Lung microvascular endothelial cell (primary cell): ENCODE measurements at places on chromosomes 13 and 19. TPM values are rescaled to one million over a fixed set of nuclear protein-coding genes. Genes with fewer than 3 reads are reported as not detected.

- DNase-seq = peak; percentile 90
Observed at GRCh38 chr13:40666045-40666932, at the start of gene FOXO1. TSS of gene FOXO1 (minus strand) at chr13:40666641. CDS start at chr13:40666212, 429 bp downstream.

- DNase-seq = no peak
Observed at GRCh38 chr19:45821103-45821521, 6.0 kb upstream of the RSPH6A start.

DNA sequence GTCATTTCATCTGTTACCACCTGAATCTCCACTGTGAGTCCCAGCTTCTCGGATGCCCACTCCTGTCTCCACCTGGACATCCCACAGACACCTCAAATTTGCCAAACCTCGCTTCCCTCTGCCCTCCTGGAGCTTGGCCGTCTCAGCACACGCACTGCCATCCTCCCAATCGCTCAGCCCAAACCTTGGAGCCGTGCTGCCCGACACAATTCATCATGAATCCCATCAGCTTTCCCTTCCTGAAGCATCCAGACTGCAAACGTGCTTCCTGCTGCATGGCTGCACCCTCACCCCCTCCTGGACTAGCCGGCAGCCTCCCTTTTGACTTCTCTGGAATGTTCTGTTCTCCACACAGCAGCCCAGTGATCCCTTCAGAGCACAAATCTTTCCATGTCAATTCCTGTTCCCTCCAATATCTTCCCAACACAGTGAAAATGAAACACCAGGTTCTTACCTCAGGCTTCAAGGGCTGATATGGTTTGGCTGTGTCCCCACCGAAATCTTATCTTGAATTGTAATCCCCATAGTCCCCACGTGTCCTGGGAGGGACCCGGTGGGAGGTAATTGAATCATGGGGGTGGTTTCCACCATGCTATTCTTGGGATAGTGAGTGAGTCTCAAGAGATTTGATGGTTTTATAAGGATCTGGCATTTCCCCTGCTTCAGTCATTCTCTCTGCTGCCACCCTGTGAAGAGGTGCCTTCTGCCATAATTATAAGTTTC lies 1.1 kb upstream of the PROZ start:
- DNase-seq = no peak

GRCh38 chr13:91313581-91313980 lies 33.9 kb upstream of the MIR17HG start:
- no peak for DNase-seq

DNA sequence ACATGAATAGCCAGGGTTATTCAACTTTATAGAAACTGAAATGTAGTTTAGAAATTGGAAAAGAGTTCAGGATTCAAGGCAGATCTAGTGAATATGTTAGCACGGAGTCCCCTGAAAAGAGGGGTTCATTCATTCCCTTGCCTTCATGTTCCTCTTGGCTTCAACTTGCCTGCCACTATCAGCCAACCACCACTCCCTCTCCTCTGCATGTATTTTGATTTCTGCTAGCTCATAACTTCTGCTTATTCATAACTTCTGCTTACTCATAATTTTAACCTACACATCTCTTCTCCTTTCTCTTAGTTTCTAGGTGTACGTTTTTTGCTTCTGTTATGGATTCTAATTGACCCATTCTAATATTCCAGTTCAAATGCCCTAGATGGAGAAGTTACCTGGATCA lies 5.5 kb upstream of the SERTM1 start:
- no peak for DNase-seq

DNA sequence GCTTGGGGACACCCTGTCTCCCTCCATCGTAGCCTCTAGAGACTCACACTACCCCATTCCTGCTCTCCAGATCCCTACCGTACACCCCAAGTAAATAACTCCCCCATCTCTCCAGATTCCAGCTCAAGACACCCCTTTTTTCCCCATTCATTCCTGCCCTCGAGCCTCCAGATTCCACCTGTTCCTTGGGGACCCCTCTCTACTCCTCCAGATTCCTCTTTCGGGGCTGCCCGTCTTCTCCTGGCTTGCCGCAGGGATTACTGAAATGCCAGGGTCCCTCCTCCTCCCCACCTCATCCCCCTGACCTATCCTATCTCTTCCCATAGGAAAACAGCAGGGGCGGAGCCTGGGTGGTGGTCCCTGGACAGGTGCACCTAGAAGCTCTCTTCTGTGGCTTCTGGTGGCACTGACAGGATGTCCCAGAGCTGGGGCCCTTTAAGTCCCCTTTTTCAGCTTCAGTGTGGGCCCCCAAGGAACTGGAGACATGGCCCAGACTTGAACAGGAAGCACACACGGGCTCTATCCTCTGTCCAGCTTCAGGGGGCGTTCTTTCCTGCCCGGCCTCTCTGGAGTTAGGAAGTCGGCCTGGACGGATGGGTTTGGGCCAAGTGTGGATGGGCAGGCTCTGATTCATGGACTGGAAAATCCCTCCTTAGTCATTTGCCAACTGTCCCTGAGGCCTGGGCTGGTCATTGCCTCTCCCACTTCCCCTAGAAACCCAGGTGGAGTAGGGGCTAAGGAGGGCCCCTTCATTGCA lies 1.2 kb downstream of the ZSWIM4 start:
- DNase-seq = peak; percentile 96

DNA sequence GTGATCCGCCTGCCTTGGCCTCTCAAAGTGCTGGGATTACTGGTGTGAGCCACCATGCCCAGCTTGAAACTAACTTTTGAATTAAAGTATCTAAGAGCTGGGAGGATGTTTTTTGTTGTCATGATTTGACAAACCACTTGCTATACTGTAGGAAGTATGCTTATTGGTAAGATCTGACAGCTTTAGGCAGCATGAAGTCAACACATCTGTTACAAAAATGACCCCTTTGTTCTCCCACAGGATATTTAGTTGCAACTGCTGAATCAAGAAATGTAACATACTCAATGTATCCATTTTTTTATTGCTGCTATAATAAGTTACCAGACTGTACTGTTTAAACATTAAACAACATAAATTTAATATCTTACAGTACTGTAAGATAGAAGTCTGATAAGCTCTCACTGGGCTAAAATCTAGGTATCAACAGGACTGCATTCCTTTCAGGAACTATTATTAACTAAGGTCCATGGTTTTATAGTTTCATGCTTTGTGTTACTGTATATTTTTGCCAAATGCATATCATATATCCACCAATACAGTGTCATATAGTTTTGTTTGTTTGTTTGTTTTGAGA lies 22.8 kb upstream of the LRP3 start:
- DNase-seq = no peak

GRCh38 chr13:30026909-30027308 lies 176.5 kb upstream of the UBL3 start:
- DNase-seq = no peak

DNA sequence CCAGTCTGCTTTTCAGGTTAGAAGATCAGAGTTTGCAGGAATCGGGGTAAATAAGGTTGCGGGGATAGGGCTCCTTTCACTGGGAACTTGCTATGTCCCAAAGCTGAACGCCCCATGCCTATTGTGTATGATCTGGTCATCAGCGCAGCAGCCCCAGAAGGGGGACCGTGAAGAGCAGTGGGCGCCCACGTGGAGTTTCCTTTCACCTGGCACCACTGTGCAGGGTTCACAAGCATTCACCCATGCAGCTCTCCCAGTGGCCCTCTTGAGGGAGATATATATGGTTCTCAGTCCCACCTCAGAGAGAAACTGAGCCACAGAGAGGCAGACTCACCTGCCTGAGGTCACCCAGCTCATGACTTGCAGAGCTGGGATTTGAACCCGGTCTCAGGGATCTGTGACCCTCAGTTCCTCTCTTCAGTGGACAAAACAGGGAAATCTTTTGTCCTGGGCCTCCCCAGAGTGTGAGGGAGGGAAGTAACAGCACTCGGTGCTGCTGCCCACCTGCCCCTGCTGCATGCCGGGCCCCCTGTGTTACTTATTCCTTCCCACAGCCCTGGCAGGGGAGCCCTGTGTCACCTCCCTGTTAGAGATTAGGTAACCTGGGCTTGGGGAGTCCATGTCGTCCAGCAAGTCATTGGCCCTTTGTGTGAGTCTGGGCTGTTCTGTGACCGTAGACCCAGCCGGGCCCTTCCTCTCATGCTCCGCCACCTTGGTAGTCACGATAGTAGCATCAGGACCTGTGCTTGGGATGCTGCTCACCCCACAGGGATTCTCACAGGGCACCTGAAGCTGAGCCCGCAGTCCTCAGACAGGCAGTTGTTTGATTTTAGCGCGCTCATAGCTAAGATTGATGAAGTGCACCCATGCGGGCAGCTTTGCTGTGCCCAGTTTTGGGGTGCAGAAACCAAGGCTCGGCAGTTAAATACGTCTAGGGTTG lies 27.9 kb downstream of the PPP5C start:
- DNase-seq = no peak

DNA sequence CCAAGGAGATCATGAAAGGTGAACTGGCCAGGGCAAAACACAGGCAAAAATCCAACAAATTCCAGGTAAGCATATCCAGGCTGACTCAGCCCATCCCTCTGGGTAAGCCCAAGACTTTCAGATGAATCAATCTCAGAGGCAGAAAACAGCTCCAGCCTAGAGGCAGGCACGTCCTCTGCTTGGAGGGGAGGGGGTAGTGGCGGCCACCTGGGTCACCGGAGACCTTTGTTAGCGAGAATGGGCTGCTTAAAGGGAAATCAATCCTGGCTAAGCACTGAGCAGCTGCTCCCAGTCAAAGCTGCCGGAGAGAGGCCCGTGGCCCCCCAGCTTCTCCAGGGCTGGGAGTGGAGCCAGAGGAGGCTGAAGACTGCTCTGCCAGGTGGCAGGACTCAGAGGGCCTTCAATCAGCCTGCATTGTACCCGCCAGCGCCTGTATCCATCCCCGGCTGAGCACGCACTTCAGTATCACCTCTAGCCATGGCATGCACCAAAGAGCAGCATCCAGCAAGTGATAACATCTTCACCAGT lies 48.2 kb downstream of the PIN1 start:
- DNase-seq = no peak

DNA sequence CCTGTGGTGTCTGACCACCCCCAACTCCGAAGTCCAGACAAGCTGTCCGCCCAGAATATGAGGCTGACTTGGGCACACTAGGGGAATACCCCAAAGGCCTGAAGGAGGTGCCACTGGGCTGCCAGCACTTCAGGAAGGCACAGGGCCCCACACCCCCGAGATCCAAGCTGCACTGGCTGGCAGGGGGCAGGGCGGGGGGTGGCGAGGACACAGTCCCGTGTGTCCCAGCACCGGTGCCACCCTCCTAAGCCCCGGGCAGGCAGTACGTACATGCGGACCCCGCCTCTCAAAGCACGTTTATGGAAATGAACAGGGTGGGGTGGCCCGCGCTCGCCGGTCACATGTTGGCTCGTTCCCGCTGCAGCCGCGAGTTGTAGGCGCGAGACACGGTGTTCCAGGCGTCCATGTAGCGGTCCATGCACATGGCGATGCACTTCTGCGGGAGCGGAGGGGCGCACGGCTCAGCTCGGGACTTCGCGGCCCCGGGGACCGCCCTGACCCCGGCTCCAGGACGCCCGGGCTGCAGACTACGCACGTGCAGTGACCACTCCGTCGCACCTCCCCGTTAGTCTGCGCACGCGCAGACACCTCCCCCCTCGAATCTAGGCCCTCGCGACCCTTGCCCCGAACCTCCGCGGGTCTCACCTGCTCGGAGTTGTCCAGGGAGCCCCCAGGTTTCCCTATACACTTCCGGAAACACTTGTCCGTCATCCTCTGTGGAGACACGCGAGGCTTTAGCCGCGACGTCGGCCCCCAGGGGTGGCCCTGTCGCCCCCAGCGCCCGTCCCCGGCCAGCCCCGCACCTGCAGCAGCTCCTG lies 566 bp downstream of the TIMM13 start:
- peak; percentile 68 for DNase-seq

GRCh38 chr19:33535226-33535625 lies 13.6 kb upstream of the PEPD start:
- DNase-seq = no peak

GRCh38 chr13:113298043-113298945 lies 1.3 kb downstream of the LAMP1 start:
- DNase-seq = peak; percentile 17

DNA sequence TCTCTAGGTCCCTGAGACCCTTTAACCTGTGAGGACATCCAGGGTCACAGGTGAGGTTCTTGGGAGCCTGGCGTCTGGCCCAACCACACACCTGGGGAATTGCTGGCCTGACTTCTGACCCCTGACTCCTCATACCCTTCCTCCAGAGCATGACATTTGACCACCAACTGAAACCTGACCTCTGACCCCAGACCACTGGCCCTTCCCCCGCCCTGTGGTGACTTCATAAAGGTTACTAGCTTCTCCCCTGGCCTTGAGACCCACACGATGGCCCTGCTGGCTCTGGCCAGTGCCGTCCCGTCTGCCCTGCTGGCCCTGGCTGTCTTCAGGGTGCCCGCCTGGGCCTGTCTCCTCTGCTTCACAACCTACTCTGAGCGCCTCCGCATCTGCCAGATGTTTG lies at the start of gene SPACA6:
TSS of gene SPACA6 (plus strand) at position 71 of the 400 bp plus-strand sequence. CDS start at position 268, 197 bp downstream.
- DNase-seq = no peak

DNA sequence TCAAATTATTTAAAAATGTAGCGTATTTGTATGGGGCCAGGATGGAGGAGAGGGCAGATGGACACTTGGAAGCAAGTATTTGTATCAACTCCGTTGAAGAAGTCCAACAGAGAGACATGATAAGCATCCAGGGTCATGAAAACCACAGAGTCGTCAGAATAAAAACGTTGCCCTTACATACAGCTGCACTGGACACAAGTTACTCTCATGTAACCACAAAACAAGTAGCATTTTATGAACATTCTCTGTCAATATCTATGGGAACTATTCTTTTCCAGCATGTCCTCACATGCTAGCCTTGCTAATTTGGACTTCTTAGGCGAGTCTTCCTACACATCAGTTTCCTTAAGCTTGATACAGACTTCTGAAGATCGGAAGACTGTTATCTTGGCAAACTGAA lies 35.0 kb downstream of the EFNB2 start:
- no peak for DNase-seq

GRCh38 chr13:41496420-41497234 lies 39.3 kb downstream of the RGCC start:
- DNase-seq = peak; percentile 48

GRCh38 chr13:26973946-26974345 lies 197.7 kb downstream of the USP12 start:
- no peak for DNase-seq

DNA sequence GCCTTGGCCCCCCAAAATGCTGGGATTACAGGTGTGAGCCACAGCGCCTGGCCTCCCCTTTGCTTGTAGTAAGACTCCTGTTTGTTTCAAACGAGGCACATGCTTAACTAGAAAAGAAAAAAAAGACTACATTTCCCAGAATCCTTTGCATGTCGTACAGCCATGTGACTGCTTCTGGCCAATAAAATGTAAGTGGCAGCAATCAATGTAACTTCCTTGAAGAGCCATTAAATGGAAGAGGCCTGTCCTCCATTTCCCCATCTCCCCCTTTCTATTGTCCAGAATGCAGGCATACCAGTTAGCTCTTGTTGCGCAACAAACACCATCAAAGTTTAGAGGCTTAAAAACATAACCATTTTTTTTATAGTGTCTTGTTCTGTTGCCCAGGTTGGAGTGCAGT lies 10.4 kb upstream of the GPR32 start:
- DNase-seq = peak; percentile 38

GRCh38 chr13:44272692-44273091 lies 100.9 kb upstream of the SERP2 start:
- peak; percentile 30 for DNase-seq

GRCh38 chr19:45451850-45452387 lies 15.9 kb upstream of the FOSB start:
- no peak for DNase-seq

C13orf42 gene
- not detected in 2 replicates for total RNA-seq

LIN37 gene
- 2.4 and 5.0 TPM in 2 replicates for total RNA-seq

PTGER1 gene
- under 0.01 and 0.20 TPM in 2 replicates for total RNA-seq

COX6B2 gene
- total RNA-seq = not detected in 2 replicates

CCDC70 gene
- total RNA-seq = not detected in 2 replicates

UHRF1 gene
- 6.9 and 16.6 TPM in 2 replicates for total RNA-seq

CSNK1G2 gene
- total RNA-seq = 45.3 and 56.5 TPM in 2 replicates

CGB3 gene
- total RNA-seq = not detected in 2 replicates

FZR1 gene
- 21.1 and 25.2 TPM in 2 replicates for total RNA-seq

TRPC4 gene
- under 0.01 and 0.20 TPM in 2 replicates for total RNA-seq

MUC16 gene
- under 0.01 TPM in 1 of 2 replicates, not detected in the other for total RNA-seq

IFNL1 gene
- not detected in 2 replicates for total RNA-seq

SYDE1 gene
- 8.3 and 14.3 TPM in 2 replicates for total RNA-seq
